Immature natural killer cell (primary cell): ENCODE measurements at places on chromosomes 12 and 14.

- DNase-seq, result no peak
These were observed 1.0 kb downstream of the NUAK1 start for GRCh38 chr12:106137530-106138356.

DNA sequence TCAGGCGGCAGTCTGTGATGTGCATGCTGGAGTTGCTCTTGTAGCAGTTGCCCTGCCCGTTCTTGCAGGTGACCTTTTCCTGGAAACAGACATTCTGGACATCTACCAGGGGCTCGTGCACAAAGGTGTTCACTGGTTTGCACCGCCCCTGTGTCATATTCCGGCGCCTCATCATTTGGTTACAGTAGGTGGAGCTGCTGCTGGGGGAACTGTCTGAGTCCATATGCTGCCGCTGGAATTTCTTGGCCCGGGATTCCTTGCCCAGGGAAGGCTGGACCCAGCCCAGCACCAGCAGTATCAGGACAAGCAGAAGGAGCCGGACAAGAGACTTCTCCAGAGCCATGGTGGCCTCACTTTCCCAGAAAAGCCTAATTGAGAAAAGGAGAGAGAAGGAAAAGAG lies 918 bp downstream of the RNASE1 start:
- no peak for DNase-seq

- no peak for DNase-seq
These were observed 9.5 kb upstream of the PRKD1 start for GRCh38 chr14:29937116-29937515.

GRCh38 chr12:131942671-131943070 lies 7.1 kb upstream of the EP400 start:
- DNase-seq, result no peak

GRCh38 chr12:6355491-6356373 lies 13.9 kb upstream of the TNFRSF1A start:
- DNase-seq, result no peak

DNA sequence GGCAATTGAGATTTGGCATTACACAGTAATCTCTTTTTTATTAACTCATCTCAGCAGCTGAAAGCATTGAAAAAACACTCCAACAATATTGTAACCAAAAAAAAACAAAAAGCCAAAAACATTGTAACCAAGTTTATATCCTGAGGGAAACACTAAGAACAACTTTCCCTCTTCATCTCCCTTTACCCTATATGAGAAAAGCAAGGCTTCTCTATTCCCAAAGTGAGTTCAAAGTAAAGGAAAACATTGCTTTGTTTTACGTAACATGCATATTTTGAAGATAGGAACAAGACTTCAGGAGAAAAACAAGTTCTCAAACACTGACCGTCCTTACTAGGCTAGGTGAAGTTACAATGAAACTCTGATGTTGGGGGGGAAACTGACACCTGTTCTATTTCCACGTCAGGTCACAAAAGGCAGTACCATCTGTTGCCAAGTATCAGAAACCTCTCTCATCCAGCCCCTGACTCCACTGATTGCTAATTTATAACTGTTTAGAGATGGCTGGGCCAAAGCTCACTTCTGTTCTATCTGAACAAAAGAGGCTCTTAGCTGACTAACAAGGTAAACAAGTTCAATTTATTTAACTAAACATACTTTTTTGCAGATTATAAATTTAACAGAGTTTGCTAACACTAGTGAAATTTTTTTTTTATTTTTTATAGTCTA lies 67.9 kb upstream of the PLXNC1 start:
- DNase-seq, result no peak

DNA sequence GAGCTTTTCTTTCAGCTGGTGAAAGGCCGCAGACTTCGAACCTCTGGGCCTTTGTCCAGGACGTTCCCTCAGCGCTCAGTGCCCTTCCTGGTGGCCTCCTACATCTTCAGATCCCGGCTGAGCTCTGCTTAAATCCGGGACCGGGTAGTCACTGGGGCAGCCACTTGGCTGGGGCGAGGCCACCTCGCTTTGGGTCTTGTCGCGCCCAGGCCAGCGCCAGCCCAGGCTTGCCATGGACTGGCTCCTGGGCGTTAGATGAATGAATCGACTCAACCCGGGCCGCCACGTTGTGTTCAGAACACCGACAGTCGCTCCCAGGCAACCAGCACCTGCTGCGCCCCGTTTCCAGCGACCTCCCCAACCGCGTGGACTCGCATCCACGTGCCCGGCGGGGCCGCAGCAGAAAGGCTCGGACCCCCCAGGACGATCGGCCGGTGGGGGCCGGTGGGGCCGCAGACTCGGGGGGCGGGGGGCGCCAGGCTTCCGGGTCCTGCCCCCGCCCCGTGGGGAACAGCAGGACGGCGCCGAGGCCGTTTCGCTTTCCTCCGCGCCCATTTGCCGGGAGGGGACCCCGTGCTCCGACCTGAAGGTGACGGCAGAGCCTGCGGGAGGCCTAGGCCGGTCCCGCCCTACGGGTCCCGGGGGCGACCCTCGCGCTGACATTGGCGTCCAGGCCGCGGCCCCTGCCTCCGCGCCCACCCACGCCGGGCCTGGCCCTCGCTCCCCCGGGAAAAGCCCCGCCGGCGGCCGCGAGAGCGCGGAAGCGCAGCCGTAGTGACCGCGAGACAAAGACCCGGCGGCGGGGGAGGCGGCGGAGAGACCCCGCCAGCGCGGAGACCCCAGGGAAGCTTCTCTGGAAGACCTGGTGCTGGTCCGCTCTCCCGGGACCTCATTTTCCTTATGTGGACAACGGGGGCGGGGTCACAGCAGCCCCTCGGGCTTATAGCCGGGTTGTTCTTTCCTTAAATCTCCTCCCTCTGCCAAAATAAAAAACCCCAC lies 37.3 kb upstream of the RCOR1 start:
- DNase-seq, result peak; percentile 72

GRCh38 chr12:63844391-63845341 lies at the start of gene SRGAP1:
TSS of gene SRGAP1 (plus strand) at chr12:63844700. CDS start at chr12:63844817, 117 bp downstream.
- no peak for DNase-seq

- no peak for DNase-seq
These were observed 749 bp downstream of the GALNT6 start for GRCh38 chr12:51390457-51390856.

GRCh38 chr14:40850191-40850590 lies 756.5 kb upstream of the LRFN5 start:
- no peak for DNase-seq

- DNase-seq, result no peak
These were observed 336.8 kb downstream of the LRIG3 start for GRCh38 chr12:58583529-58583928.

DNA sequence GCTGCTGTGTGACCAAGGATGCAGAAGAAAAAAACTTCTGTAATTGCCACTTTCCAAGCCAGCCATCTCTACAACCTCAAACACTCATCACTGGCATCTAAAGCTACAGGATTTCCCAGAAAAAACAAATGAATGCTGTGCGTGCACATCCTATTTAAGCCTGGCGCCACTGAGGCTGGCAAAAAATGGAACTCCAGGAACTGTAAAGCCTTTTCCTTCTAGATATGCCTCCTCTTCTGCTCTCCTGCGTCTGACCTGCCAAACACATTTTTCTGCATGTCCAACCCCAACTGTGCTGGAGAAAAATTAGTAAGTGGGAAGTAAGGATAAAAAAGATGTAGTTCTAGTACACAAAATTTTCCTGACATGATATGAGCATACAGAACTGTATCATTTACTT lies 184.9 kb downstream of the ITPR2 start:
- no peak for DNase-seq

DNA sequence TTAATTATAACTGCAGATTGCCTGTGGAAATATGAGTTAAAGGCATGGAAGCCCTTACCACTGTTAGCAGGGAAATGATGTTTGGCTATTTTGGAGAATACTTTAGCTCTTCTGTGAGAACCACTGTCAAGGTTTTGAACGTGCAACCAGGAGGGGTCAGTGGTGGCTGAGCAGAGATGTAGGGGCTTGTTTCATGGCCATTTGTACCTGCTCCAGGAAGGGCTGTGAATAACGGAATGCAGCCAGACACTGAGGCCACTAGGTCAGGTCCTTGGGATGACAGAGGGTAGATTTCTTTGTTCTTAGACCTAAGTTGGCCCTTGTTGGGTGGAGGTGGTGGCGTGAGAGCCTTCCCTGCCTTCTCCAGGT lies 8.3 kb downstream of the TRAF3 start:
- DNase-seq, result no peak

- DNase-seq, result no peak
These were observed 74.9 kb downstream of the USP15 start for GRCh38 chr12:62335057-62335456.

- no peak for DNase-seq
These were observed 1.2 kb downstream of the RAB15 start for GRCh38 chr14:64970776-64971477.
